ENCODE measurements at places on chromosomes 5 and 9.

DNA sequence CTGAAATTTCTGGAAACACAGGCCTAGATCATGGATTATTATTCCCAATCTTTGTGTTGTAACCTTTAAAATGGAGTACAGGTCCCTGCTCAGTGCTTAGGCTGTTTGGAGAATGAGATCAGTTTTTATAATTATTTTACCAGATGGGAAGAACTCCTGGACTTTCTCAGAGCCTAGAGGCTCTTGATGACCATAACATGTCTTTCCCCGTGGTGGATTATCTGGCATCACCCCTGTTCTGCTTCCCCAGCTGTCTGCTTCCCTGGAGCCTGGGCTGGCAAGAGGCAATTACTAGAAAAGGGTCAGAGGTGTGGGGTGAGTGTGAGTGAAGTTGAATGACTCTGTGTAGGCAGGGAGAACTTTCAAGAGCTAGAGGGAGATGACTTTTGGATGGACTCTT lies 143.0 kb downstream of the CARTPT start:
- DNase-seq, result no peak

DNA sequence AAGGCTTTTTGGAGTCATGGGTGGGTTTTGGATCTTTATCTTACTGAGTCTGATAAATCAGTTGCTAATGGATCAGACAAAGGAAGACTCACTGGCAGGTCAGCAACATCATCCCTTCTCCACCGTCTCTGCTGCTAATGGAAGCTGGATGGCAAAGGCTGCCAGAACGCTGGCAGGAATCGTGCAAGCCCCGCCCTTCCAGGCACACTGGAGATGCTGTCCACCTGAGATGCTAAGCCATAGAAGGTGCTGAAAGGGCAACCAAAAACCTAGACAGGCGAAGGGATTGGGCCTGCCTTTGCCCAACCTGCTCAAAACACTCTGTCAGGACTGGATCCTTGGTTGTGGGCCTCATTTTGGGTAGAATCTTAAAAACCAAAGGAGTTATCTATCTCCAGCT lies 139.5 kb upstream of the FSTL4 start:
- DNase-seq, result no peak

GRCh38 chr9:109767404-109767803 lies 12.6 kb upstream of the PALM2AKAP2 start:
- DNase-seq, result no peak

DNA sequence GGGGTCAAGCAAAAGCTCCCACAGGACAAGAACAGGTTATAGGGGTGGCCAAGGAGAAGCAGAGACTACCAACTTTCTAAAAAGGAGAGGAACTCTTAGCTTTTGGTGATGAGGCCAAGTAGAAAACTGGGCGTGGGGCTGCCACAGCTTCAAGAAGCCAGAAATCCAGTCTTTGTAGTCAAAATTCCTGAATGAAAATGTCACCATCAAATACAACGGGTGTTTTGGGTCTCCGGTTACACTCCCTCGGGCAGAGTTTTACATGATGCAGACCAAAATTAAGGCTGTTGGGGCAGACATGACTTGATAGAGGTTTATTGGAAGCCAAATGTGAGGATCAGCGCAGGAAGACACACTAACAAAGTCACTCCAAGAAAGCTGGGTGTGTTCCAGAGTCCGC lies 29.4 kb upstream of the N4BP3 start:
- DNase-seq, result no peak

DNA sequence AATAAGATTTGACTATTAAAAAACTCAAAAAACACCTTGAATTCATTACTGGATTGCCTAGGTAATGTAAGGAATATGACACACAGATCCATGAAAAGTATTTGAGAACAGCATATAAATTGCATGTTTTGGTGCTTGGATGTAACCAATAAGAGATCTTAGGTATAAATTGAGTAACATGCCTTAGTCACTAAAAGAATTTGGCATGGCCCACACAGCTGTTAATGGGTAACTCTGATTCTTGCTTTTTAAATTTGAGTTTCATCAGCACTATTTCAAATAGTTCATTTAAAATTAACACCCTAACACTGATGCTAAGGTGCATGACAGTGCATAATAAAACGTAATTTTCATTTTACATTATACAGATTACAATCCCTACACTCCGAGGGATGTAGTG lies 779.3 kb upstream of the WWC1 start:
- no peak for DNase-seq

DNA sequence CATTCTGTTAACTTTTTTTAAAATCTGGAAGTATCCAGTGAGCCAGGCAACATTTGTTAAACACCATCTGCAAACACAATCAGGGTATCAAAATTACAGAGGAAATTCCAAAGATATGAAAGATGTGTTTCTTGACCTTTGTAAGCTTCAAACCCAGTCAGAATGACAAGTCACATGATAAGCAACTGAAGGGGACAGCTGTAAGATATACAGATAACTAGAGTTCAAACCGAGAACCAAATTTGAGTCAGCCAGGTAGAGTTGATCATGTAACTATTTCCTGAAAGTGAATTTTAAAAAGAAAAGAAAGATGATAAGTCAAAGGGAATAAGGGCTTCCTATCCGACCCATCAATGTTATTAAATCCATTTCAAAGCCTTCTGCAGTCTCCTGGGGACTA lies 196.2 kb downstream of the DEPDC1B start:
- no peak for DNase-seq

- DNase-seq, result no peak
Observed at GRCh38 chr5:112549127-112549526, 130.1 kb upstream of the EPB41L4A start.

DNA sequence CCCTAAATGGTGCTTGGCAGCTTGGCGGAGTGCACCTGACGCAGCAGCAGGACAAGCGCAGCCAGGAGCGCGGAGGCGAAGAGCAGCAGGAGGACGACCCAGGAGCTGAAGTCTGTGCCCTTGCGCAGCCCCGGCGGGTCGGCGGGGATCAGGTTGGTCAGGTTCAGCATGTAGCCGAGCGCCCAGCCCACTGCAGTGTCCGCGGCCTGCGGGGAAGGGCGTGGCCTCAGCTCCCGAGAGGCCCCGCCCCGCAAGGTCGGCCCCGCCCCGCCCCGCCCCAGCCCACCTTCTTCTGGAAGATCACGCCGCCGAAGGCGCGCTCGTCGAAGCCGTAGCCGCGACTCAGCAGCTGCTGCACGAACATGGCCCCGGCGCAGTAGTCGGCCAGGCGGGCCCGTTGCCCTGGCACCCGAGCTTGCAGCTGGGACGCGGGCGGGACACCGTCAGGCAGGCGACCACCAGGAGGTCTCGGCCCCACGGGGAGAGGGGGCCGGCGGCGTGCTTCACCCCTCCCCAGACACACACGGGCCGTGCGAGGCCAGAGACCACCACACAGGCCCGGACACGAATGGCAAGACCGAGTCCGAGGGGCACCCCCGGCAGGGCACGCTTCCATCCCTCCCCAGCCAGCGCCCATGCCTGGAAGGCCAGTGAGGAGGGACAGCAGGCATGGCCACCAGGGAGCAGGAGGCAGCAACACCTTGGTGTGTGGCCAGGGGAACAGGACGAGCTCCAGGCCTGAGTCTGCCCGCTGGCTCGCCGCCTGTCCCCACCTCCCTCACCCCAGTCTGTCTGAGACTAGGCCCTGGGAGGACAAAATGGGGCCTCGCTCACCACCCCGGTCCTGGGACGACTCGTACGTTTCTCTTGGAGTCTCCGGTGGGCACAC lies 2.9 kb upstream of the NPDC1 start:
- DNase-seq, result no peak

- DNase-seq, result no peak
Observed at GRCh38 chr5:89255845-89256463, 373.0 kb upstream of the MEF2C start.

GRCh38 chr9:121201045-121201737 lies 478 bp downstream of the RAB14 start:
- peak; percentile 71 for DNase-seq

DNA sequence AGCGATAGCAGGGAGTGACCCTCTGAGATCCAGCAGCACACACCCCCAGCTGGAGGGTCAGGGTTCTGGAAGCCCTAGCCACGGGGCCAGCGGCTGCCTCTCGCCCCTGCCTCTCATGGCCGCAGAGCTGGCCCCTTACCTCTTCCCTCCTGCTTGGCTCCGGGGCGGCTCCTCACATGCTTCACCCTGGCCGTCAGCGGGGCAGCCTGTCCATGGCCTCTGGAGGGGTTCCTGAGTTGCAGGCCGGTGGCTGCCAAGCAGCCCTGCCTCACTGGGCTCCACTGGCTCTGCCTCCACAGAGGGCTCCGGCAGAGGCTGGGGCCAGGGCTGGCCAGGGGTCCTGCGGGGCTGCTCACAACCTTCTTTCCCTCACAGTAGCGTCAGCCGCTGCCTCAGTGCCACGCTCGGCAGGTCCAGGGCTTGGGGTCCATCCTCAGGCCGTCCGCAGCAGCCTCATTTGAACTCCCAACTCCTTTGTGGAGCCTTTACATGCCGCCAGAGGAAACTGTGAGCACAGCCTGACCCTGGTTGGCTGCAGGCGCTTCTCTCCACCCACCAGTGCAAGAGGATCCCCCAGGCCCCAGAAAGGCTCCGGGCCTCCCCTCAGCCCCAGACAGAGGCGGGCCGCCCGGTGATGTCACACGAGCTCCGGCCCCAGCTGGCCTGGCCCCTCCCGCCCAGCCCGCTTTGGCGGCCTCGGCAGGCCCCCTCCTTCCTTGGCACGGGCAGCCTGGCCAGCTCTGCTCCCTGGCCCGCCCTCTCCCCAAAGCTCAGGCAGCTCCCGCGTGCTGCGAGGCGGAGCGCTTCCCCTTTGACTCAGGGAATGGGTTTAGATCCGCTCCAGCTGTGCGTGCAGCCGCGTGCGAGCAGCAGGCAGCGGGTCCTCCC lies at the start of gene ANGPTL2:
Gene ANGPTL2, minus strand, starts transcription at position 460 of the 888 bp plus-strand sequence. CDS start 13,904 bp downstream, outside the sequence.
- no peak for DNase-seq

DNA sequence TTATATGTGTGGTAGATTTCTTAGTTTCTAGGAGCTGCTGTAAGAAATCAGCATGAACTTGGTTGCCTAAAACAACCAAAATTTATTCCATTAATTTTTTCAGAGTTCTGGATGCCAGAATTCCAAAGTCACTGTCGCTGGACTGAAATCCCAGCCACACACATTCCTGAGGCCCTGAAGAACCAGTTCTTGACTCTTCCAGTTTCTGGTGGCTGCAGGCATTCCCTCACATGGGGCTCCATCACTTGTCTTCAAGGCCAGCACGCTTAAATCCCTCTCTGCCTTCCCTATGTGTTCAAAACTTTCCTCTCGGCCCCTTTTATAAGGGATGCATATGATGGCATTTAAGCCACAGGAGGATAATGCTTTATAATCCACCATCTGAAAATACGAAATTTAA lies 1237.5 kb upstream of the CDH9 start:
- DNase-seq, result no peak

DNA sequence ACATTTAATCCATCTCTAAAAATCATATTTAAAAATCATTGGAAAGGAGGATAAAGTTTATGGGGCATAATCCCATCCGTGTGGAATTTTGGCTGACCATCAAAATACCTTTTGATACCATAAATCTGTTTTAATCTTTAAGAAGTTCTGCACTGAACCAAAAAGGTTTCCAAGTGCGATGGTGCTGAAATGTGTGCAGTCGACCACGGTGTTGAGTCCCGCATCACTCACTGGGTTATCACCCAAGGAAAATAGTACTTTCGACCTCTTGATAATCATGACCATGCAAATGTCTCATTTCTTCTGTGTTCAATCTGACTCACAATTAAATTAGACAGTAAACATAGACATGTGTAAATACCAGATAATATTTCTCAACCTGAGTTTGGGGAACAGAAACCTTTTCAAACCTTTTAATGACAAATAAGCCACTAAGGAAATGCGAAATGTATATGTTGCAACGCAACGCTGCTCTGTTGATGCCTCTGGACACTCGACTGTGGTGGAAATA lies 62.0 kb upstream of the CDH6 start:
- DNase-seq, result no peak

- DNase-seq, result no peak
Observed at GRCh38 chr5:142317753-142318152, 7.1 kb downstream of the SPRY4 start.

GRCh38 chr9:111744363-111744762 lies 50.4 kb downstream of the SHOC1 start:
- DNase-seq, result no peak

- no peak for DNase-seq
Observed at GRCh38 chr5:172414531-172415361, 39.6 kb downstream of the SH3PXD2B start.

GRCh38 chr9:98944057-98944733 lies 488 bp downstream of the COL15A1 start:
- peak; percentile 55 for DNase-seq

DNA sequence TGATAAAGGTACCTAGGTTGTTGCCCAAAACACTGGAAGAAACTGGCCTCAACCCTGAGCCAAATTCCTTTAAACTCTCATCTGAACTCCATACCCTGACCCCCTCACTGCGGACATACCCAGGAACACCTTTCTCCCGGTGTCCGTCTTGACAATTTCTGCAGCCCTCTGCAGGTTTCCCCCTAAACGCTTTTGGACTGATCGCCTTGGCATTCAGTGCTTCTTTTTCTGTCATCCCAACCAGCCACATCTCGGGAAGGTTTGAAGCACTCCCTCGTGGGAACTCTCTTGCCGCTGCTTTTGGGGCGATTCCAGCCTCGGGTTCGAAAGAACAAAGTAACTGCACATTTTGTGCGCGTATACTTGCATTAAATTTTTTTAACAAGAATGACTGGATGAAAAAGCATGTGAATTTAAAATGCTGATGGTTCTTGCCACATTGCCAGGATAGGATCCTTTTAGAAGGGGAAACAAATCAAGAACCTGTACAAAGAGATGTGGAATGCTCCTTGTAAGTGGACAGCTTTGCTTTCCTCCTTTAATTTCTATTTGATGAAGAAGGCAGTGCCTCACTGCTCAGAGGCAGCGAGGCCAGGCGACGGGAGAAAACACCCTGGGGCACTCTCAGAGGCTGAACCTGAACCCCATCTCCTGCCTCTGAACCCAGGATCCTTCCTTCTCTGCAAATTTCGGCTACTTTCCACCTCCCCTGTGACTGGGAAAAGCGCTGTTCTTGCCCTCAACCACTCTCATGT lies 615 bp downstream of the PSMD5 start:
- peak; percentile 51 for DNase-seq

GRCh38 chr9:133421615-133422542 lies at the start of gene ADAMTS13:
TSS of gene ADAMTS13 (plus strand) at chr9:133422367. CDS start at chr9:133422444, 77 bp downstream.
- DNase-seq, result peak; percentile 71

DNA sequence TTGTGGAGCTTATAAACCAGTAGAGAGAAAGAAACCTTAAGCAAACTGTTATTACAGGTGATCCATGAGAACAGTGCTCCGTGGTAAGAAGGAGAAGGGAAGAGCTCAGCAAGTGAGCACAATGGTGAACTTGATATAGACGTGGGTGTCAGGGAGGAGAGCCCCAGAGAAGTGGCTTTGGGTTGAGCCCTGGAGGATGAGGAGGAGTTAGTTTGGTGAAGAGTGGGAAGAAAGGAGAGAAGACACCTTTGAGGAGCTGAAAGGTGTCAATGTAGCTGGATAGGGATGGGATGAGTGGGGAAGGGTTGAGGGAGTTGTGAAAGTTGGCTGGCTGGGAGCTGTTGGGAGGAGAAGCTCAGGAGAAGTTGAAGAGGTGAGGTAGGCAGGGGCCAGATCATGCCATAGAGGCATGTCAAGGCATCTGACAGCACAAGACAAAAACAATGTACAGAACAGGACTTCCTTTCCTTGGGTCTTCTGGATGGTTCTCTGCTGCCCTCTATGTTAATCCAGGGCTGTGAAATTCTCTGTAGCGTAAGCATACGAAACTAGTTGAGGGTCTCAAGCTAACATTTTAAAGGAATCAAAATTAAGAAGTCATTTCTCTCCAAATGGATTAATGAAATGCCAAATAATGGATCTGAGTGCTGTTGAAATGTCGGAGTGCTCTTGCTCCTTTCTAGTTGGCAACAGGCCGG lies 501.9 kb downstream of the KDM4C start:
- no peak for DNase-seq

All from activated CD8-positive, alpha-beta memory T cell treated with anti-CD3 and anti-CD28 coated beads, Interleukin-2, amount 50 U/mL, for 48 hours (primary cell).